Activated CD4-positive, alpha-beta T cell treated with anti-CD3 and anti-CD28 coated beads for 24 hours (primary cell): ENCODE measurements at places on chromosomes 4 and X.

DNA sequence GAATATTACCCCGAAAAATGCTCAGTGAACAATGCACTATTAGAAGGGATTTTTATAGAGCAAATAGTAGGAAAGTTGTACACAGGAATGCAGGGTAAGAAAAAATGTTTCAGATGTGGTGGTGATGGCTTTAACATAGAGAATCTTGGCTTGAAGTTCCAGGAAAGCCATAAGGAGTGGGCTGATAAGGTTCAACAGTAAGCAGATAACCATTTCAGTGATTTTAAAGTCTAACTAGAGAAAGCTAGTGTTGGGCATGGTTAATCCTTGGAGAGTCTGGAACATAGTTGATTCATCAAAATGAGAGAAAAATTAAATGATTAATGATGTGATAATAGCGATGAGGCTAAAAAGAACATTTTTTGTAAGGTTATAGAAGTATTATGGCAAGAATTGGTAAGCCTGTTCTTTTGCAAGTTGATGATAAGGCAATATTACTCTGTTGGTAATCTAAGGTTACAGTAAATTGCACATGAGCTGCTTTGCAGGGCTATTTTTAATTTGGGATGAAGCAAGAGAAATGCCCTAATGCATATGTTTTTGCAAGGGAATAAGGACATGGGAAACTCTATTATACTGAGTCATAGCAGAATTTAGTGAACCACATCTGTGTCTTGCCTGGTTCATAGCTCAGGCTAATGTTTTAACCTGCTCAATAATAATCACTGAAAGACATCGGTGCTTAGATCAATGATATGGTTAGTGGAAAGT, 44.3 kb downstream of the GALNTL6 start:
- DNase-seq, result no peak

GRCh38 chr4:124636788-124637187, 75.7 kb downstream of the ANKRD50 start:
- no peak for DNase-seq

DNA sequence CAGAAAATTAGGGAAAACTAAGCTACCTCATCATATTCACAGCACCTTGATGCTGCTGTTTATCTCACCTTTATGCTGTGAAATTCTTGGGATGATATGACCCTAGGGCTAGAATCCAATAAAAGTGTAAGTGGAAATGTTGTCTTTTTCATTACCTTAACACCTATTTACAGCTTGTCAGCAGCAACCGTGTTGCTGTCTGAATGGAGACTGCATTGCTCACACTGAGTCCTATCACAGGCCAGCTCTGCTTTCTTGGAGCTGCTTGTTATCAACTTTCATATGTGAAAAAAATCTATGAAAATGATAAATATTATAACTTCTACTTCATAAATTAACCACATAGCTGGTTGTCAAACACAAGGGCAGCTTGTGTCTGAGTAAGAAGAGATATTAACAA, 789.5 kb downstream of the TECRL start:
- no peak for DNase-seq

GRCh38 chr4:89324671-89325070, 17.1 kb upstream of the GPRIN3 start:
- DNase-seq, result no peak

DNA sequence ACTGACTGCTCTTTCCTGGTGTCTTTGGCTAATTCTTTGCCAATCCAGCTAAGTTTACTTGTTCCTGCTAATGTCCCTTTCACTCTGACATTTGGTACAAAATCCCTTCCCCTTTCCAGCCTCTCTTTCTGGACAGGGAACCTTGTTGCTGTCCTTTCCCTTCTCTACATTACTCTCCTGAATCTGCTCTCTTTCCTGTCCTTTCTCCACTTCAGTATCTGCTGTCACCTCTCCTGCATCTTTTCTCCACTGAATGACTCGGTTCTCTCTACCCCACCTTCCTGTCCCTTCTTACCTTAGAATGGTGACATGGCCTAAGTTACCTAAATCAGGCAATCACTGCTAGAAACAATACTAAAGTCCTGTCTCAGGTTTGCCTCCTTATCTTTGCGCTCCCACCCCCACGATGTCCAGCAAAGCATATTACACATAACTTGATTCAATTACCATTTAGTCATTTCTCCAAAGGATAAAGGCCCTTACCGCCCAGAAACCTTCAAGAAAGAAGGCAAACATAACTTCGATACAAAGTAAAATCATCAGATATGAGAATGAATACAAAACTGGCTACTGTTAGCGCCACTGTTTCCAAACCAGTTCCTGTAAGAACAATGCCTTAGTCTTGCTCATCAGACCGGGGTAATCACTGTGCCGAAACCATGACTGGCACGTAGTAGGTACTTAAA, 890 bp downstream of the BOD1L1 start:
- DNase-seq, result no peak

DNA sequence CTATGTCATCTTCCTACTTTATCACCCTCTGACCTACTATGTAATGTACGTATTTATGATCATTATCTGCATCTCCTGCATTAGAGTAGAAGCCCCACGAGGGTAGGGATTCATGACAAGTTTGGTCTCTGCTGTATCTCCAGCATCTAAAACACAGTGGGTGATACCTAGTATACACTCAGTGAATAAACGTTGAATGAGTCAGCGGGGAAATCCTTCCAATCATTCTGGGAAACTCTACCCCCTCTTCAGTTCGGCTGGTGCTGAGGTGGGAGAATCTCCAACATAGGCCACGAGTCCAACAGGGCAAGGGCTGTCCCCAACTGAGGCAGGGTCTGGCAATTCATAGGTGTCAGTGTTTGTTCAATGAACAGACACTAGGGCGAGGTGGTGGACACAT, 74.4 kb upstream of the EFNB1 start:
- DNase-seq, result no peak

DNA sequence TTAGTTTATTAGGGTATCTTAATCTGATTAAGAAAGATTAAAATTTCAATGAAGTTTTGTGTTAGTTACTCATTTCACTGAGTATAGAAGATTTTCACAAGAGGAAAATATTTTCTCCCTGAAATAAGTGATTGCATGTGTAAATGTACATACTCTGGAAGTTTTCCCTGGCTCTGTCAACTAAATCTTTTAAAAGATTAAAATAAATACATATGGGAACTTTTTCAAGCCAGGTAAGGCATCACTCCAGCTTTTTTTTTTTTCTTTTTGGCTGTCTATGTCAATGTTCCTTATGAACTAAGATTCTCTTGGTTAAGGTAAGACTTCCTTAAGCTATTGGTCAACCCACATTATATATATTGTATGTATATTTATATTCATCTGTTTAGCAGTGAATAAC, 117.6 kb downstream of the CBR4 start:
- DNase-seq, result no peak

DNA sequence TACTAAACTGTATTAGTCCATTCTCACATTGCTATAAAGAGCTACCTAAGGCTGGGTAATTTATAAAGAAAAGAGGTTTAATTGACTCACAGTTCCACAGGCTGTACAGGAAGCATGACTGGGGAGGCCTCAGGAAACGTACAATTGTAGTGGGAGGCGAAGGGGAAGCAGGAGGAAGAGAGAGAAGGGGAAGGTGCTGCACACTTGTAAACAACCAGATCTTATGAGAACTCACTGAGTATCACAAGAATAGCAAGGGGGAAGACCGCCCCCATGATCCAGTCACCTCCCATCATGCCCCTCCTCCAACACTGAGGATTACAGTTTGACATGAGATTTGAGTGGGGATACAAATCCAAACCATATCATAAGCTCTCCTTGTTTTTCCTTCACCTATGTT, 40.9 kb downstream of the RPA4 start:
- no peak for DNase-seq

DNA sequence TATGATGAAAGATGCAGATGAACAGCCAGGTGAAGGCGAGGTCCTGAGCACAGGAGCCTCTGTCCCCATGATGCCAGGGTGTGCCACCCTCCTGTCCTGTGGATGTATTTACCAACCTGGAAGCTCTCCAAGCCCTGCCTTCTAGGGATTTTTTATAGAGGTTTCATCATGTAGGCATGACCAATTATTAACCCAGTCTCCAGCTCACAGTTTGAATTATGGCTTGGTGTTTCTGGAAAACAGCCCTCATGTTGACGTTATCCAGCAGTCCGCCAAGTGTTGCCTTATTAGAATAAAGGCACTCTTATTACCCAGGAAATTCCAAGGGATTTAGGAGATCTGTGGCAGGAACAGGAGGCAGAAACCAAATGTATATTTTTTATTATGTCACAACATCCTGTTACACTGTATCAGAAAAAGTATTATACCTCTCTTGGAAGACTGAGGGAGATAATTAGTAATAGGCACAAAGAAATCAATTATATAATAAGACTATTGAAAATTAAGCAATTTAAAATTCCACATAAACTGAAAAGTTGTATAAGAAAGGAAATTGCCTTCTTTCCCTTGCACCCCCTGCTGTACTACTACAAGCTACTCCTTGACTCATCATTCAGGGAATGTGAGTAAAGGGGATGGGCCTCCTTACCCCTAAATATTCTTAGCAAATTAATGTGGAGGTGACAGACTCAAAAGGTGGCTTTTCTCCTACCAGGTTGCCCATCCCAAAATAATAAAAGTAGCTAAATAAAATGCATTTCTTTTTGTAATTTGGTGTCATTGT, 129.6 kb downstream of the ZNF330 start:
- no peak for DNase-seq

- no peak for DNase-seq
Observed at GRCh38 chr4:169158046-169158445, 112.7 kb downstream of the SH3RF1 start.

DNA sequence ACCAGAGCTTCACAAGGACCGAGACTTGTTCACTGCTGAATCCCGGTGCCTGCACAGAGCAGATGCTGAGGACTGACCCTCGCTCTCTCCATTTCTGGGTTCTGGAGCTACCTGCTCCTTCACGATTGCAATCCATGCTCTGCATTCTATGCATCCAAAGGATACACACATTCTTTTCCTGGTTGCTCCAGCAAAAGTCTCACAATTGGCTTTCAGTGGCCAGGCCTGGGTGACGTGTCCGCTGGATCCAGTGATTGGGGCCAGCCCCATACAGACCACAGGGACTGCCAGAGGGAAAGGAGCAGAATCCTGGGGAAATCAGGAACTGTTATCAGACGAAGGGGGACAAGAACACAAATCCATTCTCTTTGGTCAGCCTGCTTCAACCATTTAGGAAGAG, 14.9 kb upstream of the CDKN2AIP start:
- no peak for DNase-seq

DNA sequence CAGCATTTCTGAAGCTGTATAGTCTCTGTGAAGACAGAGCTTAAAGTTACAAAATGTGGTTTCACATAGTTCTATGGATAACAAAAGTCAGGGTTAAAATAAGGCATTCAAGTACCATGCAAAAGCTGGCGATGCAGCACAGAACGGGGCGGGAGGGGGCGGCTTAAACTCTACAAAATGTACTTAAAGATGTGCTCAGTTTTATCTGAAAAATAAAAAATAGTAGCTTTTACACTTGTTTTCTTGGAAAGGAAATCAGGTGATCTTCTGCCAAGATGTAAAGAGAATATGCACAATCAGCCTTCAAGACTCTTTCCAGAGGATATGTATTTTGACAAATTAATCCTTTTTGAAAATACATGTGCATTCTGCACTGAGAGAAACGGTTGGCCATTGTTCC, 301.7 kb upstream of the EMCN start:
- no peak for DNase-seq

- DNase-seq, result no peak
Observed at GRCh38 chr4:184506527-184507121, 32.3 kb upstream of the IRF2 start.
